Stimulated activated CD8-positive, alpha-beta memory T cell treated with anti-CD3 and anti-CD28 coated beads, Interleukin-4, amount 100 ng/mL, for 1 hour (primary cell): ENCODE measurements at places on chromosomes 6 and 20.

DNA sequence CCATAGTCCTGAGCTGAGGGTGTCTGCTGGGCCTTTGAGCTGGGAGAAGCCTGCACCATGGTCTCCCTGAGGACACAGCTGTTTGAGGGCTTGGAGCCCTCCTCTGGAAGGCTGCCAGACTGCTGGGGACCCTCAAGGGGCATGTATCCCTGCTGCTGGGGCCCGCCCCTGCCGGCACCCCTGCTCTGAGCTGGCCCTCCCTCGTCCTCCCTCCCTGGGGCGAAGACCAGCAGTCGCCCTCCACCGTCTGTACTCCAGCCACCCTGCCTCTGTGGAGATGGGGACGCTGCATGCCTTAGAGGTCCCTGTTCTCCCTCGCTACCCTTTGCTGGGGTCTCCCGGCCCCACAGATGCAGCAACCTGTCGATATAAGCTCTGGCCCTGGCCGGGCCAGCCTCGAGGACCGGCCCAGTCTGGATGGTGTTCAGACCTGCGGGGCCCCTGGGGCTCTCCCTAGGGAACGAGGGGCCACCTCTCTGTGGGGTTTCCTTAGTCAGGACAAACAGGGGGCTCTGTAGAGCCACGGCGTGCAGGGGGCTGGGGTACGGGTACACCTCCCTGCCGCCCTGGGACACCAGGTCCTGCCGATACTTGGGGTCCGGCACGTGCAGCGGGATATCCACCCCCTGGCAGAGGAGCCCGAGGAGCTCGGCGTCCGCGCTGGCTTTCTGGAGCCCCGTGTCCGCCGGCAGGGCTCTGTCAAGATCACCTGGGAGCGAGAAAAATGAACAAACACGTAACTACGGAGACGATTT lies 11.0 kb downstream of the DACT2 start:
- DNase-seq: no peak

GRCh38 chr6:145532361-145532760 lies 203.0 kb downstream of the EPM2A start:
- no peak for DNase-seq

GRCh38 chr20:43942667-43943285 lies 28.1 kb downstream of the TOX2 start:
- DNase-seq: no peak

- no peak for DNase-seq
Observed at GRCh38 chr6:77466451-77467437, 3.5 kb upstream of the HTR1B start.

GRCh38 chr20:62835931-62836861 lies 19.3 kb downstream of the COL9A3 start:
- no peak for DNase-seq

GRCh38 chr6:84002226-84002625 lies 31.3 kb upstream of the MRAP2 start:
- DNase-seq: no peak

DNA sequence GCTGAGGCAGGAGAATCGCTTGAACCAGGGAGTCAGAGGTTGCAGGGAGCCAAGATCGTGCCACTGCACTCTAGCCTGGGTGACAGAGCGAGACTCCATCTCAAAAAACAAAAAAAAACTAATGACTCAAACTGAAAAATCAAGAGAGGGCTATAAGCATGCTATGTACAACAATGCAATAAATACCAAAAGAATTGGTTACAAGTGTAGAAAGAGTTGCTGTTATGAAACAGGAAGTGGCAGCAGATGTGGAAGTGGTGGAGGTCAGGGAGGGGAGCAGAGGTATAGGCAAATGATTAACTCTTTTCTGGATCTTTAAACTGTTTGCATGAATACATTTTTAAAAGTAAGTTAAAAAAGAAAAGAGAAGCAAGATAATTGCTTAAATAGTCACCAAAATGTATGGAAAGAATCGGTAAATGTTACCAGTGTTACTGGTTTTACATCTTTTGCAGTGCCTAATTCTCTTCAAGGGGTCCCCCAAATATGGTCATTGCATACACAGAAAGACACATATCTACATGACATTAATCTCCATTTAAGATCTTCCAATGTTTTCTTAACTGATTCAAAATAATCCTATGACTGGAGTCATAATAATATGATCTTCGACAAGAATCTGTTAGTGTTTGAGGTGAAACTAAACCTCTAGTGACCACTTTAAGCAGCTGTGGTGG lies 15.0 kb downstream of the CALHM6 start:
- DNase-seq: peak; percentile 1

- DNase-seq: no peak
Observed at GRCh38 chr6:22247916-22248482, 48.8 kb downstream of the PRL start.

GRCh38 chr6:100343316-100344077 lies 121.2 kb downstream of the SIM1 start:
- DNase-seq: no peak

GRCh38 chr6:11221623-11222384 lies 10.7 kb downstream of the NEDD9 start:
- no peak for DNase-seq

GRCh38 chr6:157560691-157561413 lies 179.9 kb downstream of the ZDHHC14 start:
- no peak for DNase-seq

DNA sequence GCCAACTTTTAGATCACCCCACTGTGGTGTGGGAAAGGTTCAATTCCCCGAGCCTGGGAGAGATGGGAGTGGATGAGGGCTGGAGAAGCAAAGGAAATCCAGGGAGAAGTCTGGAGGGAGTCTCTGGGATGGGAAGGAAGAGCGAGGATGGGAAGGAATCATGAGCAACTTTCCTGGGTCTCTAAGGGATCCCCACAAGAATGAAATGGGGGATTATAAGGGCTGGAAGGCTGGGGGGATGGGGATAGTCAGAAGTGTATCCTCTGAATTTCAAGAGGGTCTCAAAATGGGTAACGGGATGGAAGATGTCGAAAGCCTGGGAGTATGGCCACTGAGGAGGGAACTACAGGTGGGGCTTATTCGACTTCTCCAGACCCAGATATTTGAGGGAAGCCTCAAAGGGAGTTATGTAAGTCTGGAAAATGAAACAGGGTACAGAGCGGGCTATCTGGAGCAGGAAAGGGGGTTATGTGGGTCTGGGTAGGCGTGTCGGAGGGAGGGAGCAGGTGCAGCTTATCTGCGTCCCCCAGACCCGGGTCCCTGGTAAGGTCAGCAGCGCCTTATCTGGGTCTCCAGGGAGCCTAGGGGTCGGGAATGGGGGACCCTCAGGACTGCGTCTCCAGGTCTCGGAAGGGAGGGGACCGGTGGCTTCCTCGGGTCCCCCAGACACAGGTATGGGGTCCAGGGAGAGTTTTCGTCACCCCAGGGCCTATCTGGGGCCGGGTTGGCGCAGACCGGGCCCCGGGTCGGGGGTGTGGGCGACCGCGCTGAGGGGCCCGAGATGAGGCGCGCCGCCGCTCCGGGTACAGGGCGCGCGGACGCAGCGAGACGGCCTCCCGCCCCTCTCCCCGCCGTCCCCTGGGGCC lies 550 bp downstream of the PLAGL2 start:
- DNase-seq: no peak

- no peak for DNase-seq
Observed at GRCh38 chr6:56730663-56731529, 88.2 kb upstream of the DST start.

GRCh38 chr6:28589234-28589956 lies 63.7 kb downstream of the GPX5 start:
- DNase-seq: no peak

DNA sequence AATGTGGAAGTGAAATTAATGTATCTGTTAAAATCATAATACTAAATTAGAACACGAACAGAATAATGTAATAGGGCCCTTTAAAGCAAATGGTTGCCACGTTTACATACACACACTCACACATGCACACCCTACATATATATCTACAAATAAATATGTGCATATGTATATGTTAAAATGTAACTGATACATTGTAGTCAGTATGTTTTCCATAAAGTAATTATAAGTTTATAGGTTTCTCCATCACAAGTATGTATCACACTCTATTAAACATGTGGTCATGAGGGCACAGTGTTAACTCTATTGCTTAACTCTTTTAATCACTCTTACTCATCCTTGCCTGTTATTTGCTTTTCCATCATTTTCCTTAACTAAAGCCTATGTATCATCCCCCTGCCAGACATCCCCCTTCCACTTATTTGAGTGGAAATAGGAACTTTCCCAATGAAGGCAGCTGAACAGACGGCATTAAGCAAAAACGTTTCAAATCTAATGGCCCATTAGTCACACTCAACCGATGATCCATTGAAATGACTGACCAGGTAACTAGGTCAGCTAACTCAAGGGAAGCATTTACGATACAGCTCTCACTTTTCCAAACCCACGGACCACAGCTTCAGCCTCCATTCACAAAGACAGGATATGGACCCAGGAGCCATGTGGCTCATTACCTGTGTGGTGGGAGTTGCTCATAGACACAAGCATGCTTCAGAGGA lies 89.3 kb downstream of the HAO1 start:
- no peak for DNase-seq

GRCh38 chr6:169075211-169075914 lies 178.3 kb downstream of the THBS2 start:
- no peak for DNase-seq

DNA sequence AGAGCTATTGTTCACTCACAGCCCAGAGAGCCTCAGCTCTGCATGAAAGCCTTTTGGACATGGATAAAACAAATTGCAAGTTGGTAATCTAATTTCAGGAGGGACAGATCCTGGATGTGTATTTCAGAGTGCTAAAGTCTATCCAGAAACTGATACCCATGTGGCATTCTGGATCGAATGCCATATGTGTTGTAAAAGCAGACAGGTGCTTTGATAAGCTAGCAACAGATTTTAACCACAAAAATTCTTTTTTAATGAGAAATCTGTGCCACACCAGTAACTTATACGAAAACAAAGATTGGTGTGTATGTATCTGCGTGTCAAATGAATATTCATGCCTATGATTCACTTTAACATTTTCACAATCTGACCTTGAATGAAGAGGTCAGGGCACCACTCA lies 936.6 kb upstream of the MAP3K7 start:
- DNase-seq: no peak

DNA sequence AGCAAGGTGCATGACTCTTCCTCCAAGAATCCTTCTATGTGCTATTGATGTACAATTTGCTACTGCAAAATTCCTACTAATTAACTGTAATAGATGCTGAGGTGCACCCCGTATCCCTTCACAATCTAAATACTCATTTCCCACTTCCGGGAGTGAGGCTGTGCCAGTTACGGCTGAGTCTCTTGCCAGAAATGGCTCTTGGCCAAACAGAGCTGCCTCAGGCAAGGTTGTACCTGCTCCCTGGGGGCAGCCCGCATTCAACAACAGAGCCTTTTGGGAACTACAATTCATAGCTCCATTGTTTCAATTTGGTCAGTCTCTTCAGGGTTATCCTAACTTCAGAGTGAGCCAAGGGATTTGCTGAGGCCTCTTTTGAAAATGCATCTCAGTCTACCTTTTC lies 789.8 kb upstream of the MAP3K7 start:
- DNase-seq: no peak

GRCh38 chr20:48193627-48194425 lies 408.5 kb upstream of the SULF2 start:
- no peak for DNase-seq

DNA sequence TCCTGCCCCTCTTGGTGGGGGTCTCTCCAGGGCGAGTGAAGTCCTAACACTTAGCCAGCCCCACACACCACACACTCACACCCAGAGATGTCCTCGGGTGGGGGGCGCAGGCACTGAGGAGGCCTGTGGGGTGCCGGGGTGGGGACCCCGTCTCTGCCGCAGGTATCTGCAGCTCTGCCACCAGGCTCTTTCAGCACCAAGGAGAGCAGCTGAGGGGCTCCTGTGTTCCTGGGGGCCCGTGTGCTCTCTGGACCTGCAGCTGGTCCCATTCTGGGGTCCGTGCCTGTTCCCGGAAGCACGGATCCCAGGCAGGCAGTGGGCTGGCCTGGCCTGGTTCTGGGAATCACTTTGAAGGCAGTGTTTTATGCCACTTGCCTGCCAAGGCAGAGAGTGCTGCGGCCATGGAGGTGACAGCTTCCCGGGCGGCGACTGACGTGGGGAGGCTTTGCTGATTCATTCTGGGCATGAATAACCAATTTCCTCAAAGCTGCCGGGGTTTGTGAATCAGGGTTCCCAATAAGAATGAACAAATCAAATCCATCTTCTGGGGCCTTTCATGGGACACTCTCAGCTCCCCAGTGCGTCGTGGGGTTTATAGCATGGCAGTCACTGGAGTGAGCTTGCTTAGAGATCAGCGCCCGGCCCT lies 54.4 kb upstream of the SLCO4A1 start:
- no peak for DNase-seq

- DNase-seq: no peak
Observed at GRCh38 chr6:2767657-2768524, 2.7 kb downstream of the WRNIP1 start.

- no peak for DNase-seq
Observed at GRCh38 chr20:47337413-47337812, 19.1 kb downstream of the ZMYND8 start.

DNA sequence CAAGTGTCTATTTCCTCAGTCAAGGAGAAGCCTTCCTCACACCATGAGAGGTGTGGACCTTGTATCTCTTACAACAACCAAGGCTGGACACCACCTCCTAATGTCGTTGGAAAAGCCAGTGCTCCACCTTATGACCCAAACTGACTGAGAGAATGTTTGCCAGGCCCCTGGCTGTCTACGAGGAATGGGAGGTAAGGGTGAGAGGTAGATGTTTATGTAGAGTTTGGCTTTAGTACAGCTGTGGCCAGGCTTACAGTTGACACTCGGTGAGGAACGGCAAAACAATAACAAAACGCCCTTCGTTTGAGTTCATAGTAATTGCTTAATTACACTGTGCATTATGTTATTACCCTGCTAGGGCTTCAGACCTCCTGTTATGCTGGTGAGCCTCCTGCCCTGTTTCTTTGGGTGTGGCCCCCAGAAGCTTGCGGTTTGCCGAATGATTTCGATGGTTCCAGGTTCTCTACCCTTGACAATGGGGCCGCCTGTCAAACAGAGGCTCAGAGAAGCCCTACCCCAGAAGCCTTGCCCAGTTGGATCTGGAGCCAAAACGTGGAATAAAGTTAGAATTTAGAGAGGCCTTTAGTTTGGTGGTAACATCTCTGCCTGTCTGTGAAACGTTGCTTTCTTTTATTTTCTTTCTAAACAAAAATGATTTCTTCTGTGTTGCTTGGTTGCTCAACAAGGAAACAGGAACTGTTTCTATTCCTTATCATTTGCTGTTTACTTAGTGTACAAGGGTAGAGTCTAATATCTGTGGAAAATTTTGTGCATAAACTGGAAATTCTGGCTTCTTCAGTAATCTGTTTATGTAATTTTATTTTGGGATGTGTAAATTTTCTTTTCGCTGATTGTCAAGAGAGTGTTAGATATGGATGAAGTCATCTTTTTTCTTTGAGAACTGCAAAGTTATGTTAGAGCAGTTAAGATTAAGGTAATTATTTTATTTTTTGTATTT lies 60.4 kb upstream of the FOXQ1 start:
- no peak for DNase-seq

DNA sequence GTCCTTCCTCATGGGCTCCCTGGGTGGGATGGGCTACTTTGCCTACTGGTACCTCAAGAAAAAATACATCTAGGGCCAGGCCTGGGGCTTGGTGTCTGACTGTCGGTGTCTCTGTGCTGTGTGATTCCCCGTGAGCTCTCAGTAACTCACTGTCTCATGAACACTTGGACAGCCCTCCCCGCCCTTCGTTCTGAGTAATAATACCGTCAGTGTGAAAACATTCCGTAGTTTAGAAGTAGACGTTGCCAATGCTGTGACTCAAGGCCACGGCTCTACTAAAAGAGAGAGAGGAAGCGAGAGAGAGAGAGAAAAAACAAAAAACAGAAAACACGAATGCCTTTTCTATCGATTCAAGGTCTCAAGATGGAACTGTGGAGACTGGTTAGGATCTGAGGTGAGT lies 31.8 kb downstream of the FITM2 start:
- DNase-seq: no peak

GRCh38 chr6:28277746-28278145 lies 3.6 kb upstream of the PGBD1 start:
- no peak for DNase-seq
